ENCODE measurements at places on chromosomes 3 and 15.

- DNase-seq: no peak
Observed at GRCh38 chr3:128624526-128625138, 26.0 kb downstream of the RPN1 start.

GRCh38 chr3:61688307-61688984 is 127.1 kb downstream of the PTPRG start:
- peak; percentile 96 for DNase-seq

DNA sequence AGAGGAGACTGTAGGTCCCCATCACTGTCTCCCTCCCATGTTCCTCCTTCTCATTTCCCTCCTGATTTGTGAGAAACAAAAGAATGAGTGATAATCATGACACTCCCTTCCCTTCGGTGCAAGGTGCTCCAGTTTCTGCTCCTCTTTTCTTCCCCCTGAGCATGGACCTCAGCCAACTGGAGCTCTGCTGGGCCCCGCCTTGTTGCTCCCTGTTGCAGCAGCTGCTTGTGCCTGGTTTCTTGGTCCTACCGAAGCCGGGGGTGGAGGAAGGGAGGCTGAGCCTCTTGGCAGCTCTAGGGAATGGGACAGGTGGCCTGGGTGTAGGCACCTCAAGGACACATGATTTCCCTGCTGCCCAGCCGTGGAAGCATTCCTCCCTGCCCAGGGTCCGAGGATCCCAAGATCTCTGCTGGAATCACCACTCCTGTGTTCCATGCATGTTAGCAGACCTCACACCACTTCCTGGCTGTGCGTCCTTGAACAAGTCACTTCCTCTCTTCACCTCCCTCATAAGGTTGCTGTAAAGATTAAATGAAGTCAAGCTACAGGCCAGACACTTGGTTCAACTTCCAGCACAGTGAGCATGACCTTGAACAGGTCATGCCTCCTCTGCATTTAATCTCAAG is 131.6 kb upstream of the ABHD17C start:
- DNase-seq: no peak

DNA sequence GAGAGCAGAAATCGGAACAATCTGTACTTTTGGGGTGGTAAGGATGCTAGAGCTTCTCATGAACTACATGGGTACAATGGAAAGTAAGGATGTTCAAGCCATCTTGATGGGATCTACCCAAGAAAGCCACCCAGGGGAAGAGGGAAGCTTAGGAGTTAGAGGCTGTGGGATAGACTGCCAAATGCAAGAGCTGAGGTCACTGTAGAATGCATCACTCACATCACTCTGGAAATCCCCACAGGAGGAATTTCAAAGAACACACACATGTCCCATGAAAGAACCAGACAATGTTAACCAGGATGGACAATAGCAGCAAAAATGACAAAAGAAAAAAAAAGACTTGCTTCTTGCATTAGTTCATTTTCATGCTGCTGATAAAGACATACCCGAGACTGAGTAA is 32.8 kb upstream of the UBE2E2 start:
- DNase-seq: no peak

DNA sequence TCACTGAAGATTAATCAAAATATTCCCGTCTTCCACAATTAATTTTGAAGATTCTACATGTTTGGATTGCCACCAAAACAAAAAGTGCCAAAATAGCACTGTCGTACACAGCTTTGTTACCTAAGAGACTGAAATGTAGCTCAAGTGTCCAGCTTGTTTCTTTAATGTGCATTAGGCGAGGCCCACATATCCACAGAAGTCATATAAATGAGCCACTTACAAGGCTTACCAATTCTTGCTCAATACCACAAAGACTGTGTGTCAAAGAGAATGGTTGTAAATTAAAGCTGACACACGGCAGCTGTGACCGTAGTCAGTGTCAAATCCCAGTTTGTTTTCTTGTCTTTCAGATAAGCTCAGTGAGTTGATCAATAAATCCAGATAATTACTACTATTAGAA is 639.4 kb upstream of the TBL1XR1 start:
- DNase-seq: no peak

DNA sequence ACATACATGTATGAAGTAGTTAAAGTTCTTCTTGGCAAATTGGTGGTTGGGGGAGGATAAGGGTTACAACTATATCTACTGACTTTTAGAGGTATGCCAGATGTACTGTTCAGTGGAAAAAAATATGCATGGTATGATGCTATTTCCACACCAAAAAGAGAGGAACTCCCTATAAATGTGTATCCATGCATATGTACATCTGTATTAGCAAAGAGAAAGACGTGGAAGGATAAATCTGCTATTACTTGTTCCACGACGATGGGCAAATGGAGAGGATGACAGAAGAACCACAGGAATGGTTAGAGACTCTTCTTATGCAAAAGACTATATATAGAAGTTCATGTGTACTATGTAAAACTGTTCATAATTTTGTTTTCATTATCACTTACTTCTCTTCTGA is 197.6 kb downstream of the RORA start:
- DNase-seq: no peak

DNA sequence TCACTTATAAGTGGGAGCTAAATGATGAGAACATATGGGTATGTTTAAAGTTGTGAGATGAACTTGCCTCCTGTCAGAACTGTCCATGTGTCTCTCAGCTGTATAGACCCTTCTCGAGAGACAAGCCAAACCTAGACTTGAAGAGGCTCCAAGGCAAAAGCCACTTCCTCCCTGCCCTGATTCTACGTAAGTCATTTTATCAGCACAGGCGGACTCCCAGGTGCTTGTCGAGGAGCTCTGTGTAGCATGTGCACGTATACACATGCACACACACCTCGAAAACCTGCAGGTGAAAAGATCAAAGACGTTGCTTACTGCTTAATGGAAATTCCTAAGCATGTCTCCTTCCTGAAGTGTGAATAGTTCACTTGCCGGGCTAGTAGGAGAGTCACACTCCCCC is 5.6 kb upstream of the CLEC3B start:
- DNase-seq: no peak

DNA sequence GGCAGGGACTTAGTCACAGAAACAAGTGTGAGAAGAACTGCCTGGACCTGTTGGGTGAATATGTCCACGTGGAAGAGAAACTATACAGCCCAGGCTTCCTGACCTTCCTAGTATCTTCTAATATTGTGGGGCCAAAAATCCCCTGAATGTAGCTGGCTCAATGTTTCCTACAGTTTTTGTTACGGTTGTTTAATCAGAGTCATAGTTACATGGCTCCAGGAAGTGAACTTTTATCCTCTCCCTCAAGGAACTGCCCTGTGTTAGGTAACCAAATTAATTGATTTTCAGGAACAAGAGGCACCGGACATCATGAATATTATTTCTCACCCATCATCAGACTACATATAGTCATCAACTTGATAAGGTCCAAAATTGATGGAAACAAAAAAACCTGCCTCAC is 59.0 kb downstream of the ANXA2 start:
- no peak for DNase-seq

GRCh38 chr3:160018959-160019358 is 30.3 kb downstream of the IL12A start:
- DNase-seq: no peak

DNA sequence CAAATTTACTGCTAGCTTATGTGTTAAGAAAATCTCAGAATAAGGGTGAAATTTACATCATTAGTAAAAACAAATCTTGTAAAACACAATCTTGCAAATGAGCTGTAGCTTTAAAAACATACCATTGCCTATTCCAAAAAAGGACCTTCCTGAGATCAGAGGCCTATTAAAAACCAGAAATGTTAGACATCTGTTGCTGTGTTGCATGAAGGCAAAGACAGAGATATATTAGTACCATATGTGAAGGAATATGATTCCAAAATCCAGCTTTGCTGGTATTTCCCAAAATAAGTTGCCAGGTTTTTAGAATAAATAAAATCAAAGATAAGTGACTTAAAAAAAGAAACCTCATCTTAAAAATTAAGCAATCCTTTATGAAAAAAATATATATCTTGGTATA is 504.1 kb upstream of the CDIN1 start:
- DNase-seq: no peak

DNA sequence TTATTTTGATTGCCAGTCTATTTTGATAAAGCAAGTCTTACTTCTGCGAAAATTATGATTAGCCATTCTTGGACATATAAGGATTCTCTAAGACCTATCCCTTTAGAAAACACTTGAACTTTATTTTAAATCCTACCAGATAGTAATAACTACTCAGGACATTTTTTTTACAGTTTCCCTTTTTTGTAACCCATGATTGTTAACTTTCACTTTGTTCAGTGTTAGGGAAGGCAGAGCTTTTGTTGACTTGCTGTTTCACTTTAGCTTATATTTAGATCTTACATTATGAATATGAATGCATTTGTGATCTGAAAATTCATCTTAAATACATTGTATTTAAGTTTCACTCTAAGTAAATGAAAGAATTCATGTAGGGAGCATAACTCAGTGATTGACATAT is 167.0 kb downstream of the AKAP13 start:
- DNase-seq: no peak

DNA sequence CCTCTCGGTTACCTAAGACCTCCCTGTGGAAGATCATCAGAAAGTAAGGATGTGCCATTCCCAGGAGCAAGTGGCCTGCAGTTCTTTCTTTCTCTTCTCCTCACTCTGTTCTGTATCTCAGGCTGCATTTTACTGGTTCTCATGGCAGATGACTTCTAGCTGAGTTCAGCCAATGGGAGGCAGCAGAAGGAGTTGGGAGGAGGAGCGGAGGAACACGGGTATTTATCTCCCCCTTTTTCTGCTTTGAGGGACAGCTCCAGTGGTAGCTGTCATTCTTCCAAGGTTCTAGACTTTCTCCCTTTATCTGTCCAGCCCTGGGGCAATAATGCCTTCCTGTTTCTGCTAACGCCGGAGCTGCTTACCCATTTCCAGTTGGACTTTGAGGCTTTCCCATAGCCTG is 339.9 kb downstream of the NR2F2 start:
- DNase-seq: no peak

DNA sequence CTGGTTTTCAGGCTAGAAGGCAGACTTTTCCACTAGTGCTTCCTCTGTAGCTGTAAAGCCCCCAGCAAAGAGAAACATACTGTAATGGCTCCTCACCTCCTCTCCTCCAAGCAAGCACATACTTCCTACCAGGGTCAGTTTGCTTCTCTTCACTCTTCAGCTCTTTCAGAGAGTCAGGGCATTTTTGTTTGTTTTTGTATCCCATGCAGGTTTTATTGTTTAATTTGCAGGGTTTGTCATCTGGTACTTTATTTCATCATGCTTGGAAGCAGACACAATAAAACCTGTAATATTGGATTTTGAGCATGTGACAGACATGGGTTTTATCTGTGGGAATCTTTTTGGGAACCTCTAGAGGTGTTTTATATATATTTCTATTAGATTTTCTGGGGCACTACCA is 753.3 kb upstream of the ROBO1 start:
- no peak for DNase-seq

- peak; percentile 68 for DNase-seq
Observed at GRCh38 chr3:155323063-155323666, 29.7 kb upstream of the STRIT1 start.

DNA sequence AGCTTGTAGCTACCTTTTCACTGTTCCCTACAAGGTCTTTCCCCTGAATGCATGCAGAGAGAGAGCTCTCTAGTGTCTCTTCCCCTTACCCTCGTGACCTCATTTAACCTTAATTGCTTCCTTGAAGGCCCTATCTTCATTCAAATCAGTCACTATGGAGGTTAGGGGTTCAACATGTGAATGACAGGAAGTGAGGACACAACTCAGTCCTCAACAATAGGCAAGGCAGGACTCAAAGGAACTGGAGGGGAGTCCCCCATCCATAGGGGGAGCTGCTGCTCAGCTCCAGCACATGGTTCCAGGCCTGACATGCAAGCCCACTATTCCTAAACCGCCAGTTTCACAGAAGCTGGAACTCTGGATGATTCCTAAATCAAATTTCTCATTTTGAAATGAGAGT is 33.8 kb upstream of the GYG1 start:
- no peak for DNase-seq

- no peak for DNase-seq
Observed at GRCh38 chr15:56929933-56930332, 11.5 kb downstream of the TCF12 start.

DNA sequence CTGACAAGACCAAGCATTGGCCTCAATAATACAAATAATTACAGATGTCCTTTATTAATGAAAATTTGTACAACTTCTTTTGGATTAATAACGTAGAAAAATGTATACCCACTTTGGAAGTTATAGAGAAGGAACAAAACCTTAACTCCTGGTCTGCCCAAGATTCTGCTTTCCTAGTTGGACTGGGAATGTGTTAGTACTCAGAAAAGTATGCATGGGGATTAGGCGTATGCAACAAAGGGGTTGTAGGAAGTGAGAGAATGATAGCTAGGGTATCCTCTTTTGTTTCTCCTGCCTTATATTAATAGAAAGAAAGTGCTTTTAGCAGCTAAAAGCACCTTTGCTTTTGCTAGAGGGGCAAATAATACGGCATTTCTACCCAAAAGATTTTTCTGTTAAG is 116.2 kb upstream of the LRRFIP2 start:
- DNase-seq: no peak

GRCh38 chr3:197547306-197548011 is 8.3 kb downstream of the BDH1 start:
- DNase-seq: no peak

- no peak for DNase-seq
Observed at GRCh38 chr3:95350049-95350448, 1287.2 kb downstream of the NSUN3 start.

DNA sequence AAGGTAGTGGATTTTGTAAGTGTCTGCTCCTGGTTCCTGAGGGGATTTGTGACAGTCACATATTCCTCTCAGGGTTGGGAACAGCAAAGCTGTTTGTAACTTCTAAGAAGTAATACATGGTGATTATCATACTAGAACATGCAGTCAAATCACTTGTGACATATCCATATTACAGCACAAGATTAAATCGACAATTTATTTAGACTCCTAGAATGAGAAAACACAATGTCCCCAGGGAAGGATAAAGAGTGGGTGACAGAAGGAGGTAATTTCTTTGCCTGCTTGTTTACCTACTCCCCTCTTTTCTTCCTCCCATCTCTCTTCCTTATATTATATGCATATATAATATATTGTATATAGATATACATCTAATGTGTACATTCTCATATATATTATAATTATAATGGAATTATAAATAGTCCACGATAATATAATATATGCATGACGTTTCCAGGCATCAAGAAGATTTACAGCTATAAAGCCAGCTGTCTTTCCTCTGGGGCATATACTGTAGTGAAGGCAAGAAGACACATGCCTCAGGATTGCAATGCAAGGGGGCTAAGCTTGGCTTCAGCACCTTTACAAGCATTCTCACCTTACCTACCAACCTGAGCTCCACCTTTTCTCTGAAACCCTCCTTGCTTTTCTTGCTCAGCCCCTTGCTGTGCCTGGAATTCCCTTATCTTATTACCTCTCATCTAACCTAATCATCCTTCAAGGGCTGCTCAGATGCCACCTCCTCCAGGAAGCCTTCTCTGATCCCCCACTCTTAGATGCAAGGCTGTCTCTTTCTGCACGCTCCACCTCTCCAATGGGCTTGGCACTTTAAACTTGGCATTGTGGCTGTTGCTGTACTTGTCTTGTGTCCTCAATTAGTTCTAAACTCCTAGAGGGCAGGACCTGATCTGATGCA is 73.1 kb upstream of the PIAS1 start:
- no peak for DNase-seq

GRCh38 chr3:171270541-171270940 is 189.7 kb downstream of the TNIK start:
- no peak for DNase-seq

All from iPS DF 6.9 (cell line).